SJSA1 (cell line): ENCODE measurements at places on chromosomes 12 and 14.
A peak's percentile ranks its signal among the peaks of the same experiment; 100 is the strongest.

GRCh38 chr12:93819050-93819491 lies 141.9 kb downstream of the CRADD start:
- peak; percentile 55 for DNase-seq
- H3K27ac ChIP-seq = peak overlapping the region; percentile 39; the same call in 1 of the 2 replicates
- no peak overlapping the region for H3K4me3 ChIP-seq

- H3K36me3 ChIP-seq = no peaks in the 10 kb centered on the region
- DNase-seq = no peak
Observed at GRCh38 chr14:38790916-38791315, 312.1 kb downstream of the SEC23A start.

DNA sequence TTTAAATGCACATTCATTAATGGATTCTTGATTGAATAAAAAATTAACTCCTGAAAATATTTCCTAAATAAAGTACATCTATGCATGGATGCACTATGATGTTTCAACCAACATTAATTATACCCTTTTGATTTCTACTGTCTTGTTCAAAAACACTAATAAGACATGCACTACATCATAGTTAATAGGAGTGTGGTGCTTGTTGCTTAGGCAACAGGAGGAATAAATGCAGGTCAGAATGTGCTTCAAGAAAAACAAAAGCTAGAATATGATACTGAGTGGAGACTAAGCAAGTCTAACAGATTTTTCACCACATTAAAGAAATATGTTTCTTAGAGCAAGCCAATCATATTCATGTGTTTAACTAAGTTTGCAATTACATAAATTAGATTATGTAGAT lies 495.8 kb upstream of the GARIN6 start:
- no peaks in the 10 kb centered on the region for H3K4me1 ChIP-seq
- no peak overlapping the region for H3K4me3 ChIP-seq
- DNase-seq = no peak
- peaks cover 2% of the 10 kb centered on the region; the same call in 1 of the 2 replicates for H3K27me3 ChIP-seq

DNA sequence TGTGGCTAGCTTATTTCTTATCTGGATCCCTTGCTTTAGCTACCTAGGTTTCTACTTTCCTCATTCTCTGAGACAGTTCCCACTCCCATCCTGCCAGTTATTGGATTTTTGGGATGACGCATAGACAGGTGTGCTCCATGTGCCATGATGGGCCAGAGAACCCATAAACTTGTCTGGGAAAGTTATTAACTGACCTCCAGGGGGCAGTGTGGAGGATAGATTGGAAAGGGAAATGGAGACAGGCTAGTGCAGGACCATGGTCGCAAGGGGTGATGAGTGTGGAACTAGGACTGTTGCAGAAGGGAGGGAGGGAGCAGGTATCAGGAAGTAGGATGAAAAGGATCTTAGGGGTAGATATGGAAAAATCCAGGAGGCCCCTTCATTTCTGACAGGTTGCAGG lies 80.3 kb downstream of the ESRRB start:
- H3K4me3 ChIP-seq = no peak overlapping the region
- H3K36me3 ChIP-seq = no peaks in the 10 kb centered on the region
- H3K27ac ChIP-seq = no peak overlapping the region
- DNase-seq = peak; percentile 55

DNA sequence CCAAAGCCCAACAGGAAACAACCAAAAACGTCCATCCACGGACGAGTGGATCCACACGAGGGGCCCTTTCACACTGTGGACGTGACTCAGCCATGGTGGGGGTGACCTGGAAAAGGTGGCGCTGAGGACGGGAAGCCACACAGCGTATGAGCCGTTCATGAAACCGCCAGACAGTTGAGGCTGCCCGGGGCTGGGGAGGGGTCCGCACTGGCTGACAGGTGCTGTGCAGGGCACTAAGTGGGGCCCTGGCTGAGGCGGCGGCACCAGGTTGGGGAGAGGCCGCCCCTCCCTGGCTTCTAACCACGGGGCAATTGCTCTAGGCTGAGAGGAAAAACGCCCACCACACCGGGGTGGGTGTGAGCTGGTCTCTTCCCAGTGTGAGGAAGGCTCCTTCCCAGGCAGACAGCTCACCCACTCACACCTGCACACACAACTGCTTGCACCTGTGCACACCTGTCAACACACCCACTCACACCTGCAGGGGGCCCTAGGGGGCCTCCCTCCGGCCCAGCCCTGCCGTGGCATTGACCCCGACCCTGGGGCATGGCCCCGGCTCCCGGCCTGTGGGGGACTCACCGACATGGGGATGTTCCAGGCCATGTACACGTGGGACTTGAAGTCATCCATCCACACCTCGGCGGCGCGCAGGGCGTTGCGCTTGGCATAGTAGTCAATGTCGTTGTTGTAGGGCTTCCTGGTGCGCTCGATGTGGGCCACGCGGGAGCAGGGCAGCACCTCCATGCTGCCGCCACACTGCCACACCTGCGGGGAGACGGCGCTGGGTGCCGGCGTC lies 58.9 kb downstream of the NOC4L start:
- H3K4me1 ChIP-seq = no peaks in the 10 kb centered on the region
- H3K27me3 ChIP-seq = peaks cover 54% of the 10 kb centered on the region
- DNase-seq = no peak
- no peak overlapping the region for H3K4me3 ChIP-seq
- no peaks in the 10 kb centered on the region for H3K36me3 ChIP-seq

- H3K36me3 ChIP-seq = no peaks in the 10 kb centered on the region
- H3K4me1 ChIP-seq = no peaks in the 10 kb centered on the region
- no peak for DNase-seq
Observed at GRCh38 chr12:40325349-40325960, 100.7 kb downstream of the LRRK2 start.

- DNase-seq = no peak
- H3K27me3 ChIP-seq = 0 out of 2 replicates have a peak, but pooled peaks cover 4% of the 10 kb centered on the region
- no peaks in the 10 kb centered on the region for H3K36me3 ChIP-seq
- H3K4me3 ChIP-seq = no peak overlapping the region
Observed at GRCh38 chr12:42507081-42507480, 82.5 kb downstream of the PRICKLE1 start.

- no peak for DNase-seq
- peaks cover 73% of the 10 kb centered on the region for H3K36me3 ChIP-seq
- H3K27ac ChIP-seq = peak overlapping the region; percentile 49
- no peak overlapping the region for H3K4me3 ChIP-seq
- peaks cover 68% of the 10 kb centered on the region for H3K4me1 ChIP-seq
Observed at GRCh38 chr12:6548966-6549683, 6.7 kb downstream of the IFFO1 start.

DNA sequence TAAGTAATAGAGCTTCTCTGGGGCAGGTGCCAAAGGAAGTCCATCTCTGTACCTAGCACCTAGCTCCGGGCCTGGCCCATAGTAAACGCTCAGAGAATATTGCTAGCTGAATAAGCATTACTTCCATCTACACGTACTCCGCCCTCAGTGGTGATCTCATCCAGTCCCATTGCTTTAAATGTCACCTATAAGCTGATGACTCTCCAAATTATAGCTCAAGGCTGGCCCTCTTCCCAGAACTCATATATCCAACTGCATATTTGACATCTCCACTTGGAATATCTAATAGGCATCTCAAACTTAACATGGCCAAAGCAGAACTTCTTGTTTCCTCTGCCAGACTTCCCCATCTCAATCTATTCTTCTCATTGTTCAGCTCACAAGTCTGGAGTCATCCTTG lies 6.9 kb upstream of the DYNLL1 start:
- no peak overlapping the region for H3K27ac ChIP-seq
- DNase-seq = no peak
- no peak overlapping the region for H3K4me3 ChIP-seq
- H3K36me3 ChIP-seq = no peaks in the 10 kb centered on the region

DNA sequence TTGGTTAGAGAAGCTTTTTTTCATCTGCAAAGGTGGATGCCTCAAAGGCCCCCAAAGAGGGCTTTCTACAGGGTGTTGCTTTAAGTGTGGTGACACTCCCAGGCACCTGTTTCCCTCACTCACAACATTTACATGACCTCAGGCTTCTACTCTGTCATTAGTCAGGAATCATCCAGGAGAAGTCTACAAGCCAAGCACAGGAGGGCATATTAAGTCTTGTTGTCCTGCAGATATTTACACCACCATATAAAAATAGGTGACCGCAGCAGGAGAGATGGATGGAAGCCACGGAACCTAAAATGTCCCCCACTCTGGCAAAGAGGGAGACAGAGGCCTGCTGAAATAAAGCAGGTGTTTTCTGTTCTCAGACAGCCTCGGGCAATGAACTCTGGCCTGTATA lies 7.5 kb upstream of the DPF3 start:
- H3K27ac ChIP-seq = no peak overlapping the region
- H3K36me3 ChIP-seq = no peaks in the 10 kb centered on the region
- no peak for DNase-seq
- H3K27me3 ChIP-seq = no peaks in the 10 kb centered on the region
- no peak overlapping the region for H3K4me3 ChIP-seq
- H3K4me1 ChIP-seq = peaks cover 10% of the 10 kb centered on the region
